Left ventricle myocardium inferior (tissue), 1 donor: ENCODE measurements at places on chromosomes 5 and 9. TPM values are rescaled to one million over a fixed set of nuclear protein-coding genes. Genes with fewer than 3 reads are reported as not detected.

ELOVL7 gene
- 0.19 TPM for total RNA-seq

- no peak for DNase-seq
These were observed 18.0 kb upstream of the JADE2 start for GRCh38 chr5:134507452-134507851.

DNA sequence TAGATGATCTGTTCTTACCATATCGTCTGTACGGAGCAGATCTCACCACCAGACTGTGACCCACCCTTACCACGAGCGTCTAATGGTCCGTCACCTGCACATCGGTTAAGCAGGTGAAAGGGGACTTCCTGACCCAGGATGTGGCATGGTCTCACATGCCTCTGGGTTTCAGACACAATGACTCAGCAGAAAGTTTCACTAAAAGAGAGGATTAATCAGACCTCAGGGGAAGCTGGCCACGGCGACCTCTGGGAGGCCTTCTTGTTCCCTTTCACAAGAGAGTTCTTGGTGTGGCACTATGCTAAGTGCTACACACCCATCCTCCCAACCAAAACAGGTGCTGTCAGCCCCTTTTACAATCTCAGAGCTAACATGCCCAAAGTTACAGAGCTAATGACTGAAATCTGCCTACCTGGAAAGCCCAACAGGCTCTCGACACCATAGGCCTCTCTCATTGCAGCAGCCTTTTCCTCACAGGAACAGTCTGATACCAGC lies 41.6 kb downstream of the ADAMTS12 start:
- DNase-seq, result no peak

DNA sequence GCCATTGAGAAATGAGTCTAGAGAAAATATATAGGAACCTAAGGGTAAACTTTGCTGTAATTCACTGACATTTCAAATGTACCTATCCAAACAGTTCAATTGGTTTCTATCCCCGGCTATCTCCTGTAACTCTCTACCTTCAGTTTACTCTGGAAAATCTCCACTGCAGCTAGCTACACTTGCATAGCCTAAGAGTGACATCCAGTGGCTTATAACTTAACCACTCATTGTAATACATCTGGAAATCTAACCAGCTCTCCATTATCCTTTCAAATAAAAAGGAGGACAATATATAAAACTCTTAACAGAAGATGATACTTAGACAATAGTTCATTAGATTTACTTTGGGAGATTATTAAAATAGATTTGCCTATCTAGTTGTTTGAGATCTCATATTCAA lies 35.3 kb upstream of the SPDL1 start:
- no peak for DNase-seq
